ENCODE measurements at places on chromosomes 6 and 20.

- DNase-seq: no peak
Observed at GRCh38 chr6:89782222-89782621, 37.4 kb downstream of the MDN1 start.

DNA sequence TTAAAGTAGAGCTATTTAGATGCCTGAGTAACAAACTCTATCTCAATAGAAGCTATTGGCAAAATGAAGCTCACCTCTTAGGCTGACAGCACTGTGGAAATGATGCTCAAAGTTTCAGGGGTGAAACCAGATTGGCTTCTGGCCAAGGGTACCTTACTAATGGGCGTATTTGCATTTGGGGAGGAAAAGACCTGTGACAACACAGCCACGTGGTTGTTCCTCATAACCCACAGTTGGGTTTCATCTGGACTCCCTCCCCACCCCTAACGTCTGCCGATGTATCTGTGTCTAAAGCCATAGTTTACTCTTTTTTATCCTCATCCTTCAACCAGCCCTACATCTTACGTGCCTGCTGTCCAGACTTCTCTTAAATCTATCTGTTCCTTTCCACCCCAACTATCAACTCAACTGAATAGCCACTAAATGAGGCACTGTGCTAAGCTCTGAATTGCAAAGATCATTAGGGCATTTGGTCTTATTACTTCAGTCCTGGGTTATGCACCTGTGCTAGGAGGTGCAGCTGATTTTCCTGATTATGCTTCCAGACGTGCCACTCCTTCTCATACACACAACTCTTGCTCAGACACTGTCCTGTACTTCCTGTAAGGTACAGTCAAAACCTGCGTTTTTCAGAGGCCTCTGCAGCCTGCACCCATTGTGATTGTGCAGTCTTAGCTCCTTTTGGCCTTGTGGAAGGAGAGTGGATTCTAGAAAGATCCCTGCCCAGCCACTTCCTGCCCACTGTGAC lies 80.6 kb upstream of the ARMC2 start:
- DNase-seq: no peak

GRCh38 chr6:99185525-99185924 lies 163.9 kb downstream of the FAXC start:
- DNase-seq: no peak

DNA sequence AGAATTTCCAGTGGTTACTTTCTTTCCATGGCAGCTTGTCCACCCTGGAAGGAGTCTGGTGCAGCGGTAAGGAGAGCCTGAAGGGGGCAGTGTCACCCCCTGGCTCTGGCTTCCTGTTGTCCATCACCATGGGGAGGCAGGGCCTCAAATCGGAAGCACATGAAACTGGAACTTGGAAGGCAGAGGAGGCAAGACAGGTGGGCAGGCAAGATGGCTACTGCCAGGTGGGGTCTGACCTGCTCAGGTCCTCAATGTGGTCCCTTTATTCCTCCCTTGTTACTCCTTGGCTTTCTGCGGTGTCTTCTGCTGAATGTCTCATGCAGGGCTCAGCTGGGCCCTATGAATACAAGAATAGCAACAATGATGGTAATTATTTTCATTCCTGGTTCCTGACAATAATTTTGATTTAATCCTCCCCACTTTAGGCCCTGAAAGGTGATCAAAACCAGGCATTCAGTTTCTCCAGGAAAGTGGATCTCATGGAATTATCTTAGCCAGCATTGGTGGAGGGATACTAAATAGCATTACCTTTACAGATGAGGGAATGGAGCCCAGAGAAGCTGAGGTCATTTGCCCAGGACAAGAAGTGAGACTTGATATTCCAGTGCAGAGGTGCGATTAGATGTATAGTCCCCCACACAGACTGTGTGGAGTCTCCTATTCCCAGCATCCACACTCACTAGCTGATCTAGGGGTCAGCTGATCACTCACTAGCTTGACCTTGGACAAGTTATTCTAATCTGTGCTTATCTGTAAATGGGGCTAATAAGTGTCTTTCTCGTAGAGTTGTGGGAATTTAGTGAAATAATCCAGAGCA lies 17.6 kb upstream of the SNAI1 start:
- DNase-seq: no peak

- no peak for DNase-seq
Observed at GRCh38 chr6:109772883-109773431, 81.9 kb downstream of the FIG4 start.

GRCh38 chr6:161017766-161018564 lies 26.4 kb downstream of the MAP3K4 start:
- no peak for DNase-seq

- DNase-seq: no peak
Observed at GRCh38 chr6:10633216-10633615, 61.2 kb downstream of the C6orf52 start.

- DNase-seq: no peak
Observed at GRCh38 chr6:162580619-162581018, 146.9 kb downstream of the PRKN start.

- no peak for DNase-seq
Observed at GRCh38 chr6:53616450-53617357, 48.9 kb downstream of the KLHL31 start.

DNA sequence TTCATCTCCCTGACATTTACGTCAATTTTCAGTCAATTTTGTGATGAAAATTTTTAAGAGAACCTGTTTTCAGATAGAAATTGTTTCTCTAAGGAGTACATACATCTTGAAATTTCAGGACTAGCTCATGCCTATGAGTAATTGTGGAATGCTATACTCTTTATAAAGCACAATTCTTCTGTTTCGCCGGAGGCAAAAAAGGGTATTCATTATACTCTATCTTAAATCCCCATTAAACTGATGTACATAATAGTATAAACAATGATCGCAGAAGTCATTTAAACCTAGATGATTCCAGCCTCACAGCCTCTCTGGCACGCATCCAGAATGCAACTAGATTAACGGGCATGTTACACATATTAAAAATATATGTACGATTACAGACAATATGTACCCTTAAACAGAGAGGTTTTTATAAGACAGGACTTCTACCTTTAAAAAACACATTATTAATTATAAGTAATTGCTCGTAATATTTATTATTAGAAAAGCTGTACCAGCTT lies 62.6 kb downstream of the NRSN1 start:
- no peak for DNase-seq

DNA sequence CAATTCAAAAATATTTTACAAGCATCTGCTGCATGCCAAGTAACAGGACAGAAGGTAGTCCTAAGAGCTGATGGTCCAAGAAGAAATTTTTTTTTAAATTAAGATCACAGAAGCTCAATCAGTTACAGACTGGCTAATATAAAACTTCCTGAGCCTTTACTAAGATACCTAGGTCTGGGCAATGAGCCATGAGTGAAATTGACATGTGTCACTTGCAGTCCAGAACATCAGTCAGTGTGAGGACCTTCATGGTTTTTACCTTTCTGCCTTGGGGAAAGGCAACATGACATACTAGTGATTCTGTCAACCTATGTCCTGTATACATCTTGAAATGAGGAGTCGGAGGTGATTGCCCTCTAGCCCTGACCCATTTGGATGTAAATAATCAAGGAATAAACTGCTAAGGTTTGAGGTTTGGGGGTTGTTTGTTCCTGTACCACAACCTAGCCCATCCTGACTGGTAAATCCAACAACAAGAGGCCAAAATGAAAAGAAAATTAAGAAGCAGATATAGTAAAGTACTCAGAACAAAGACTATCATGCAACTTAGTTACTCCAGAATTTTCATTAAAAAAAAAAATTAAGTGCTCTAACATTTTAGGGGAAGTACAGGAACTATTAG lies 70.0 kb downstream of the CNKSR3 start:
- no peak for DNase-seq

- DNase-seq: no peak
Observed at GRCh38 chr6:14790976-14791375, 454.9 kb upstream of the JARID2 start.

GRCh38 chr20:51159303-51159702 lies 136.4 kb upstream of the KCNG1 start:
- DNase-seq: no peak

DNA sequence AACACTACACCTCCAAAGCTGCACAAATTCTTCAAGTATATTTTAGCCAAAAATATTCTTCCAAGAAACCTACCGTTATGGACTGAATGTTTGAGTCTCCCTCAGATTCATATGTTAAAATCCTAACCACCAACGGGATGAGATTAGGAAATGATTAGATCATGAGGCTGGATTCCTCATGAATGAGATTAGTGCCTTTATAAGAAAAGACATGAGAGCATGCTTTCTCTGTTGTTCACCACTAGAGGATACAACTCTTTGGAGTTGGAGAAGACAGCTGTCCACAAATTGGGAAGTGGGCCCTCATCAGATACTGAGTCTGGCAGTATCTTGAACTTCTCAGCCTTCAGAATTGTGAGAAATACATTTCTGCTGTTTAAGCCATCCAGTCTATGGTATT lies 7.1 kb upstream of the SLC17A4 start:
- DNase-seq: no peak

DNA sequence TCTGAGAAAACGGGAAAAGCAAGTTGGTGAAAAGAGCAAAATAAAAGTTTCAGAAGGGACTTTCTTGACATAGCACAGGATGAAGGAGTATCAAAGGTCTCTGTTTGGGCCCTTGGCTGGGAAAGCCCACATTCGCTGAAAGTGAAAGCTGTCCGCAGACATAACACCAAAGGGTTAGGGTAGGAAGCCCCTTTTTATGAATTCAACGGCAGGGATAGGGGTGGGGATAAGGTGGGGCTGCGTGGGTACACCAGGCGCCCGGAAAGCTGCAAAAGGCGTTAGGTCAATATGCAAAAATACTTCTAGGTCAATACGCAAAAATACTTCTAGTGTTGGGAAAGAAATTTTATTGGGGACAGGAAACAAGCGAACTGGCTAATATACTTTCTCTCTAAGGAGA lies 135.1 kb downstream of the OR2B2 start:
- no peak for DNase-seq
